Kasumi-1 (cell line): ENCODE measurements at places on chromosomes 4 and X.
A peak's percentile ranks its signal among the peaks of the same experiment; 100 is the strongest.

DNA sequence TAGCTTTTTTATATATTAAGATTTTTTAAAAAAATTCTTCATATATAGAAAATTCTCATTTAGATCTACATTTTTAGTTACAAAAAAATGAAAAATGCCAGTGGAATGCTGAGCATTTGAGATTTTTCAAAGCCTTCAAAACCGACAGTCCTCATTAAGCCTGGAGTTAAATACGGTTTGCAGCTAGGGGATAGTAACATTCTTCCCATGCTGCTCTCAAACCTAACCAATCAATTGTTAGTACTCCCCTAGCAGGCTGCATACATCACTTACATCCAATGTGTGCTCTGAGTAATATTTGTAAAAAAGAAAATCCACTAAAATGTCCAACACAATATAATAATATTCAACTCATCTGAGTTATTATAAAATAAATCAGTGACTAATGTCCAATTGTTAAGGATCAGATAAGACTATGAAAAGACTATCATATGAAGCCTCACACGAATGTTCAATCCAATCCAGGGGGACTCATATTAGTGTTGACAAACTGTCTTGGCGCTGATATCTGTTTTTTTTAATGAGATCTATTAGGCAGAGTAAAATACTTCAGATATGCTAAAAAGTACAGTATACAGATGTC is 227.6 kb upstream of the MAB21L2 start:
- no peak for DNase-seq

- DNase-seq = peak; percentile 94
Observed at GRCh38 chr4:170259631-170260153, 169.9 kb upstream of the AADAT start.

- DNase-seq = no peak
Observed at GRCh38 chr4:68287704-68288392, 42.4 kb upstream of the TMPRSS11B start.

GRCh38 chr4:36771411-36772153 is 473.0 kb upstream of the NWD2 start:
- no peak for DNase-seq

DNA sequence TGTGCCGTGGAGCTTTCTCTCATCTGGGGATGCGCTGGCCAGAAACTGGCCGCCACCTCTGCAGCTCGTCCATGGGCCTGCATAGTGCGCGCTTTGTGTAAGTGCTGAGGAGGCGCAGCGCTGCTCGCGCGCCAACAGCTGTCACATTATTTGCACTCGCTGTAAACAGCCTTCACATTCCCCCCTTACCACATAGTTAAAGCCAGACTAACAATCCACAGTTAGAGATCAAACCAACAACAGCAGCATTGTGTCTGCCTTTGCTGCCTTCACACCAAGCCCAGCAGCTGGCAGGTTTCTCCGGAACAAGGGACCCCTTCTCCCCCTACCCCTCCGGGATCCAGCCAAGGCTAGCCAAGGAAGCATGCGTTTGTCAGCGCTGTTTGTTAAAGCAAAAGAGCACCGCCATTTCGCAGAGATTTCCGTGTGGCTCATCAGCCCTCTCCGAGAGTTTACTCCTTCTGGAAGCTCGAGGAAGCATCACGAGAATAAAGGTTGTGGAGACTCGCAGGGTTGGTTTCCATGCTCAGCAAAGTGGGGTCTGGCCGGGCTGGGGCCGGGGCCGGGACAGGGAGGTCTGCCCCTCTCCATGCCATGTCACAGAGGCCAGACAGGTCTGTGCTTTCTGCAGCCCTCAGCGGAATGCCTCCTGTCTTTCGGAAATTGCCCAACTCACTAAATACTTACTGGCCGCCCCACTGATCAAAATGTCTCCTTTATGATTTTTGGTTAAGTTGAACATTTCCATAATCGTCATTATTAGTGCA is 11.0 kb downstream of the BCOR start:
- DNase-seq = no peak

DNA sequence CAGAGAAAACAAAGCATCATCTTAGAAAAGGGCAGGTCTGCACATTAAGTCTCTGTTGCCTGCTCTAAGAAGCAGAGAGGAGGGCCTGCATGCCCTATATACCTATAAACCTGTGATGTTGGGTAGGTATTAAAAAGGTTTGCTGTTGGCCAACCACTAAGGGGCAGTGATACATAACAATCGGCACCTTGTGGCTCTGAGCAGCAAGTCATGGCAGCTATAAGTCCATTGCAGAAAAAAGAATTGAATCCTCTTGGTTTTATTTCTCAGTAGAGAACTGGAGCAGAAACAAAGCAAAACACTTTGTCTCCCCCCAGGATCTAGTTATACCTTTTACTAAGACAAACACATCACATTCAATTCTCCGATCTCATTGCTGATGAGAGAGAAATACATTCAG is 1364.4 kb downstream of the STIM2 start:
- DNase-seq = no peak

- peak; percentile 53 for DNase-seq
Observed at GRCh38 chrX:53440621-53441517, 6.7 kb upstream of the HSD17B10 start.

DNA sequence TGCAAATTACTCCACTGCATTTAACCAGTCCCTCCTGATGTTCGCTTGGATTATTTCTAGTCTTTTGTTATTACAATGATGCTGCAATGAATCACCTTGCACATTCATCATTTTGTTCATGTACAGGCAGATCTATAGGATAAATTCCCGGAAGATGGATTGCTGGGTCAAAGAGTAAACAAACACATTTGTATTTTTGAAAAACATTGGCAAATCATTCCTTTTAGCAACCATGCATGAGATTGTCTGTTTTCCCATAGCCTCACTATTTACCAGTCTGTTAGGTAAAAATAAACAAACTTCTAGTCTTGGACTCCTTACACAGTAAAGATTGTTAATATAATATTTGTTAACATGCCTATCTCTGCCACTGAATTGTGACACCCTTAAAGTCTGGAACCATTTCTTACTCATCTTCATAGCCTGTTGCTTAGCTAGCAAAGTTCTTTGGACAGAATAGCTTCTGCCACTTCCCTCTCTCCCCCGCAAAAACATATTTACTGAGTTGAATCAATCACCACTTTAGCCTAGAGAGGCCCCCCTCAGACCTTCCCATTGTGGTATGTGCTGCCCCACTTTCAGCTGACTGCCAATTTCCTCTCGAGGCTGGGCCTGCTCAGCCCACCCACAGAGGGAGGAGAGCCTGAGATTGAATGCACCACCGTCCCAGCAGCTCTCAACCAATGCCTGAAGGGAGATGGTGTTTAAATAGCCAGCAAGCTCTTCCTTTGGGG is 108.4 kb upstream of the ATXN3L start:
- peak; percentile 46 for DNase-seq

- no peak for DNase-seq
Observed at GRCh38 chrX:20309806-20310205, 43.1 kb upstream of the RPS6KA3 start.

- DNase-seq = no peak
Observed at GRCh38 chr4:185278716-185279115, 69.3 kb downstream of the SNX25 start.

DNA sequence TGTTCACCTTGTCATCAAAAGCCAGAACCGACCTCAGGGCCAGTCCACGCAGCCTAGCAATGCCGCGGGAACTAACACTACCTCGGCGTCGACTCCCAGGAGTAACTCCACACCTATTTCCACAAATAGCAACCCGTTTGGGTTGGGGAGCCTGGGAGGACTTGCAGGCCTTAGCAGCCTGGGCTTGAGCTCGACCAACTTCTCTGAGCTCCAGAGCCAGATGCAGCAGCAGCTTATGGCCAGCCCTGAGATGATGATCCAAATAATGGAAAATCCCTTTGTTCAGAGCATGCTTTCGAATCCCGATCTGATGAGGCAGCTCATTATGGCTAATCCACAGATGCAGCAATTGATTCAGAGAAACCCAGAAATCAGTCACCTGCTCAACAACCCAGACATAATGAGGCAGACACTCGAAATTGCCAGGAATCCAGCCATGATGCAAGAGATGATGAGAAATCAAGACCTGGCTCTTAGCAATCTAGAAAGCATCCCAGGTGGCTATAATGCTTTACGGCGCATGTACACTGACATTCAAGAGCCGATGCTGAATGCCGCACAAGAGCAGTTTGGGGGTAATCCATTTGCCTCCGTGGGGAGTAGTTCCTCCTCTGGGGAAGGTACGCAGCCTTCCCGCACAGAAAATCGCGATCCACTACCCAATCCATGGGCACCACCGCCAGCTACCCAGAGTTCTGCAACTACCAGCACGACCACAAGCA is 898 bp downstream of the UBQLN2 start:
- DNase-seq = no peak

DNA sequence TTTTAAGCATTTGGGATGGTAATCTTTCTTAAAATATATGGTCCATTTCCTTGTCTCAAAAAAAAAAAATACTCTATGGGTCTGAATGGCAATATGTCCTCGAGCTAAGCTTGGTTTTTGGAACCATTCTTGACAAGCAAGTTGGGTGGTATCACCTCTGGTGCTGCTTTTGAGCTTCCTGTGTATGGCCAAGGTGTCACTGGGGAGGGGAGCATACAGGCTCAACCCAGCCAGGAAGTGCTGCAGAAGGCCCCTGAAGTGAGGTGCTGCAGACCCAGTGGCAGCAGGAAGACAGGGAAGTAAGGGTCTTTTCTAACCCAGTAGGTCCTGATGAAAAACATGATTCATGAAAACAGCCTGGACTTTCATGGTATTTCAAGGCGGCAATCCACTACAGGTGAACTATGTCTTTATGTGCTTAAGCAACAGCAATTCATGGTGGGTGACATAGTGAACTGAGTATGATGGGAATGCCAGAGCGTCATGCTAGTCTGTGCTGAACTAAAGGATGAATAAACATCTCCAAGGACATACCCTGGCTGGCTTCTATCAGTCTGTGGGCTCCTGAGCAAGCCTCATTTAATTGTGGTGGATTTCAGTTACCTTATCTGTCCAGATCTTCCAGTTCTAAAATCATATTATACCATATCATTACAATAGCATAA is 15.1 kb downstream of the TRAPPC2 start:
- no peak for DNase-seq

DNA sequence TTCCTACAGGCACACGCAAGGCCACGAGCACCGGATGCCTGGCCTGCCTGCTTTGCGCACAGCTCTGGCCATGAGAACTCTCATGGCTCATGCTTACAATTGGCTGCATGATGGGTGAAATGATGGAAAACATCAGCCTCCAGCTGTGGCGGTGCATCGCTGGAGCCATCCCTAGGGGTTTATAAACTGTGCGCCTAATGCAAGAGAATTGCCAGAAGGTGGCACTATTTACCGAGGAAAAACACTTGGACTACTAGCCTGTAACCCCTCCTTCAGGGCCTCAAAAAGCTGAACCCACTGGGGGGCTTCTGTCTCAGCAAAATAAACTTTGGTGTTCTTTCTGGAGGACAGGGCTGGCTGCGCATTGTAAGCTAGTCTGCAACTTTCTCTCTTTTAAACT is 51.9 kb downstream of the PHKA2 start:
- DNase-seq = peak; percentile 14

DNA sequence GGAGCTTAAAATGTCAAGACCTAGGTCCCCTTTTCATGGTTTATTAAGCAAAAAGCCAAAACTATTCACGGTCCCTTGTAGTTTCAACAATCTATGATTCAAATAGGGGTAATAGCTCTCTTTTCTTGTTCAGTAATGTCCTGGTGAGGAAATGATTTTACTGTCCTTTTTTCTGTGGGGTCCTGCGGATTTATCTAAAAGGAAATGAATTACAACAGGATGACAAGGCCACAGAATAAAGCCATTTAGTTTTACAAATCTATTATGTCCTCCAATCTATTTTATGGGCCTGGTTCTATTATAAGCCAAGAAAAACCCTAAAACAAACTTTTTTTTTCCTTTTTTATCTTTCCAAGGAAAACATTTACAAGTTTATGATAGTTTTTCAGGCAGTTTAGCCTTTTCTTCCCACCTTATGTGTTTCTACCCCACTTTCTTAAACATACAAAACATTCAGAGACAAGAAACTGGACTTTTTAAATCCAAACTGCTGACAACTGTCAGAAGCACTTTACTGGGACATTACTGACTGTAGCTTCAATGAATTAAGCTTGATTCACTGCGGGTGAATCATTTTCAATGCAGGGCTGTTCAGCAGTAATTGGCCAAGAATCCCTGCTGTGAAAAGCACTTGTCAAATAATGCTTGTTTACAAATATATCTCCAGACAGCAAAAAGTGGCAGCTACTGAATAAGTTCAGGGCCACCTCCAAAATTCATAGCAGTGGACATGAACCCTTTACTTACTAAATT is 4.3 kb downstream of the EPHA5 start:
- no peak for DNase-seq

DNA sequence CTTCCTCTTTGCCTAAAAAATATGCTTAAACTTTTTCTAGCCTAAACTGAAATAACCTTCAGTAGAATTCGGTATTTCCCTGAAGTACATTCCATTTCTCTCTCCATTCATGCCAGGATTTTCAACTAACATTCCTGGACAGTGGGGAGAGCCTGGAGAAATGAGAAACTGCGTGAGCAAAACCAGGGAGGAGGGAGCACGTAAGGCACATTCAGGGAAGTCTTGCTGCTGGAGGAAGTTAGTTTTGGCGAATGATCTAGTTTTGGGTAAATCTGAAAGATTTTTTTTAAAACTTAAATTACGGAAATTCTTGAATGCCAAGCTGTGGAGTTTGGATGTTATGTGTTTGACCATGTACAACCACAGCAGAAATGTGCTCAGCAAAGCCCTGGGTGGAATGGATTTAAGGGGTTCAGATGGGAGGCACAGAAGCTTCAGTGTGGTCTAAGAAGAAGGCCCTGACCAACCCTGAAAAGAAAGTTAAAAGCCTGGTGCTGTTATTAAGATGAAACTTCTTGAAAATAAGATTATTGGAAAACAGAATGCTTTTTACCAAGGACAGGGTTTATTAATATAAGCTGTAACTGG is 347.8 kb downstream of the ANK2 start:
- DNase-seq = no peak

GRCh38 chrX:47683829-47684205 is 24.8 kb upstream of the UXT start:
- no peak for DNase-seq

DNA sequence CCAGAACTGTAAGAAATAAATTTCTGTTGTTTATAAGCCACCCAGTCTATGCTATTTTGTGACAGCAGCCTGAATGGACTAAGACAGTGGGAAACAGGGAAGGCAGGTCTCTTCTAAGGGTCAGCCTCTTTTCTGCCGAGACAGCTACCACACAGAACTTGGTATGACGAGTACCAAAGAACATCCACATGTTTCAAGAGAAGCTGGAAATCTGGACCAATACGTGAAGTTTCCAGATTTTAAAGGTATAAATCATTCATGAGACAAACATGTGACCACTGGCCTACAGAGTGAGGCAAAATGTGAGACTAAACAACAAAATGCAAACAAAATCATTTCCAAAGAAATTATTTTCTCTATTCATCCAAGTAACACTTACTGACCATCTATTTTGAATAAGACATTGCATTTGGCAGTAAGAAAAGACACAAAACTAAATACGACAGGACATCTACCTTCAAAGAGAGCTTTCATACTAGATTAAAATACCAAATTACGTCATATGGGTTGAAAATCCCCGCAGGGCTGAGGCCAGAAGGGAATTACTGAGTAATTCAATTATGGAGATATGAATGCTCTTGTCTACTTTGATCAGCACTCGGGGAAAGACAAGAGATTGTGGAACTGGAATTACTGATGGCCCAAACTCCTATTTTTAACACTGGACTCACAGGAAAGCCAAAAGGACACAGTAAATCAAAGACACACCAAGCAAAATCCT is 7.2 kb downstream of the SCARB2 start:
- DNase-seq = no peak
